ENCODE measurements at places on chromosomes 5 and 9.

- DNase-seq: no peak
These were observed 183.4 kb downstream of the DOCK8 start for GRCh38 chr9:398085-398484.

DNA sequence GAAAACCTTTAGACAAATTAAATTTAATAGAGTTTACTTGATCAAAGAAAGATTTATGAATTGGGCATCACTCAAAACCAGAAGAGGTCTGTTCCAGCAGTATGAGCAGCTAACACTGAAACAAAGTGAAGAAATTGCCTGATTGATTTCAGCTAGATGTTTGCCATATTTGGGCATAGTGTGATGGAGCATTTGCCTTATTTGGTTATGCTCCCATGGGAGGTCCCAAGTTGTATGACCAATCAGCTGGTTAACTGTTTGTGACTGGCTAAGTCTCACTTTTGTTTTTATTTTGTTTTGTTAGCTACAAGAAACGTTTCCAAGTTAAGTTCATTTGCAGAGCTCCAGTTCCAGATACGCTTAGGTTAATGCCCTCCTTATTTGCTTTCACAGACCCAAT lies 53.3 kb upstream of the LMNB1 start:
- DNase-seq: no peak

DNA sequence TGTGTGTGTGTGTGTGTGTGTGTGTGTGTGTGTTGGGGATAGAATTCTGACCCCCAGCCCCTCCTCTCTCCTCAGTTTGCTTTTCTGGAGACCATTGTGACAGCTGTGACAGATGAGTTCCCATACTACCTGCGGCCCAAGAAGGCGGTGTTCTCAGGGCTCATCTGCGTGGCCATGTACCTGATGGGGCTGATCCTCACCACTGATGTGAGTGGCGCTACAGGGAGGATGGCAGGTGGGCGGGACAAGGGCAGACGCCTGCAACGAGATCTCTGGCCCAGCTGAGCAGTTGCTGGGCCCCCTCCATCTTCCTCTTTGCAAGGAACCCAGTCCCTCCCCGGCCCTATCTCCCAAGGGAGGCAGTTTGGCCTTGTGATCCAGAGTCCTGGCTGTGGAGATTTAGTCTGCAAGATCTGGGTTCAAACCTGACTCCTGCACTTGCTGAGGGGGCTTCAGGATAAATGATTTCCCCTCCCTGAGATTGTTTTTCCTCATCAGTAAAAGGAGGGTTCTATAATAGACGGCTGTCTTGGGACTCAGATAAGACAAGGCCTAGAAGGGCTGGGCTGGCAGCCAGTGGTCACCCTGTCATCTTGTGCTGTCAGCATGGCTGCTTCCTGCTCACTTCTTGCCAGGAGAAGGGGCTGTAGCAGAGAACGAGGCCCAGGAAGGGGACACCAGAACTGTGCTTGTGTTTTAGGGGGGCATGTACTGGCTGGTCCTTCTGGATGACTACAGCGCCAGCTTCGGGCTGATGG lies 14.1 kb downstream of the SLC6A7 start:
- no peak for DNase-seq

- no peak for DNase-seq
These were observed 553.0 kb downstream of the EBF1 start for GRCh38 chr5:158546748-158547147.

- DNase-seq: no peak
These were observed 29.7 kb upstream of the SMIM32 start for GRCh38 chr5:136222580-136223235.

GRCh38 chr9:97695995-97696802 lies 941 bp downstream of the XPA start:
- DNase-seq: no peak

GRCh38 chr5:177368869-177369644 lies 11.3 kb downstream of the RGS14 start:
- DNase-seq: peak; percentile 35

- no peak for DNase-seq
These were observed 27.9 kb downstream of the CCT5 start for GRCh38 chr5:10277773-10278630.

GRCh38 chr5:10310066-10310779 lies 2.5 kb upstream of the CMBL start:
- no peak for DNase-seq

All from activated CD8-positive, alpha-beta memory T cell treated with anti-CD3 and anti-CD28 coated beads, Interleukin-2, amount 50 U/mL, for 4 hours (primary cell).